Activated T-helper 17 cell treated with anti-CD3 and anti-CD28 coated beads, Interleukin-2, amount 50 U/mL, for 72 hours (primary cell): ENCODE measurements at places on chromosomes 7 and 10.

- no peak overlapping the region for H3K4me3 ChIP-seq
- no peaks in the 10 kb centered on the region for H3K27me3 ChIP-seq
- H3K27ac ChIP-seq = no peak overlapping the region
- no peak for ATAC-seq
- H3K36me3 ChIP-seq = no peaks in the 10 kb centered on the region
Observed at GRCh38 chr7:84528756-84529479, 334.3 kb upstream of the SEMA3A start.

- no peak overlapping the region for H3K27ac ChIP-seq
- ATAC-seq = no peak
- no peaks in the 10 kb centered on the region for H3K36me3 ChIP-seq
Observed at GRCh38 chr7:68813551-68814080, 784.7 kb upstream of the AUTS2 start.

GRCh38 chr7:74015670-74016069 is 12.3 kb upstream of the ELN start:
- H3K4me3 ChIP-seq = no peak overlapping the region
- no peaks in the 10 kb centered on the region for H3K4me1 ChIP-seq
- H3K27ac ChIP-seq = no peak overlapping the region
- no peaks in the 10 kb centered on the region for H3K36me3 ChIP-seq
- ATAC-seq = no peak

- H3K36me3 ChIP-seq = no peaks in the 10 kb centered on the region
- H3K27ac ChIP-seq = no peak overlapping the region
Observed at GRCh38 chr10:35359056-35359455, 22.7 kb downstream of the CCNY start.

DNA sequence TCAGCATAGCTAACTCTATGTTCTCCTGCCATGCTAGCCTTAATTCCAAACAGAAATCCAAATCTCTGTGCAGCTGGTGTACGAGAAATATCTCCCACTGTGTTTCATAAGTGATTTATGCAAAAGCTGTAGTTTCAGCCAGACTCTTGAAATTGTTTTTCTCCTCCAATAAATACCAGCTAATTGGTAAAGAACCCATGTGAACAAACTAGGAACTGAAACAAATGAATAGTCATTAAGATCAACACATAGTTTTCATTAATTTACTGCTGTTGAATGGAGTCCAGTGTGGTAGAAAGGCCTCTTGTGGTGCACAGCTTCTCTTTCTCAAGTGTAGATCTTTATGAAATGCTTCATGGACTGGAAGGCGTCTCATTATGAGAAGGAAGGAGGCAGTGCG is 18.4 kb downstream of the PPP1R17 start:
- no peaks in the 10 kb centered on the region for H3K36me3 ChIP-seq
- no peak for ATAC-seq
- H3K27me3 ChIP-seq = no peaks in the 10 kb centered on the region
- H3K27ac ChIP-seq = no peak overlapping the region

- peaks cover 6% of the 10 kb centered on the region for H3K27me3 ChIP-seq
- H3K4me1 ChIP-seq = no peaks in the 10 kb centered on the region
- H3K4me3 ChIP-seq = no peak overlapping the region
Observed at GRCh38 chr7:4080954-4081353, 601.1 kb upstream of the FOXK1 start.

DNA sequence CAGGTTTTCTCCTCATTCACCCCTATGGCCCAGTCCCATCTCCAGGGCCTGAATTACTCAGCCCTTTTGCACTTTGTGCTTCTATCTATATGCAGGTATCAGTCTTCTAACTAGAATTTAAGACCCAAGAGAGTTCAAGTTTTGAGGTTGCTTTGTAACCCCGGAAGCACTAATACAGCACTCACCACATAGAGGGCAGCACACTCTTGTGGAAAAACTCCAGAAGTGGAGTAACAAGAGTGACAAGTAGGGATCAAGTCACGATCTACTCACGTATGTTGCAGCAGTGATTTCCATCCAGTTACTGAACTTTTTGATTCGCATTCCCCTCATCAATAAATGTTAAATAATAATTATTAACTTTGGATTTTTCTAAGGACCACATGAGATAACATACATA is 151.0 kb downstream of the CHCHD3 start:
- H3K36me3 ChIP-seq = peaks cover 26% of the 10 kb centered on the region
- no peak for ATAC-seq
- H3K27ac ChIP-seq = no peak overlapping the region

DNA sequence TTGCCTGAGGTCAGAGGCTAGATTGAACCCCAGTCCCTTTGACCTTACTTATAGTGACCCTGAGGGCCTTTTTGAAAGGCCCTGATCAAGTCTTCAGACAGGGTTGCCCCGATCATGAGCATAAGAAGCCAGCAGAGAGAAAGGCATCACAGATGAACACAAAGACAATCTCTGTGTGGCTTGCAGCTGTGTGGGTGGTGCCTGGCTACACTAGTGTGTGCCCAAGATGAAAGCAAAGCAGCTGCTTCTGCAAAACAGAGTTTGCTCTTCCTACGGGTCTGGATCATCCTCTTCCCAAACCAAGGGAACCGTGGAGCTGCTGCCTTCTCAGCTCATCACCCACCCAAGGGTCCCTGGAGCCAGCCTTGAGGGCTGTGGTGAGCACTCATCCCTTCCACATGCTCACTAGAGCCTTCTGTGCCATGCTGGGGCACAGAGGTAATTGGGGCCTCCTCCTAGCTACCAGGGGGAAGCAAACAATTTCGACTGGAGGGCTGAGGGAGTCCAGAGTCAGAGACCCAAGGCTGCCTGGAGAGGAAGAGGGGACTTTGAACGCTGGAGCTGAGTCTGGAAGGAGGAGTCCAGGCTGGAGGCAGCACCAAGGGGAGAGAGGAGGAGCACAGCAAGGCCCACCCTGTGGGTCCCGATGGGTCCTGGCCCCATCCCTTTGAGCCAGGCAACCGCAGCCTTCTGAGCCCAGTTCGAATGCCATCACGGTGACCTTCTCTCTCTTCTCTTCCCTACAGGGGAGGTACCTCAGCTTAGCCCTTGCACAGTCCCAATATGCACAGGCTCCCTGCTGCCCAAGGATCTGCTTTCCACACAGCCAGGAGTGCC is 42.3 kb downstream of the ANTXRL start:
- H3K36me3 ChIP-seq = no peaks in the 10 kb centered on the region
- H3K27ac ChIP-seq = no peak overlapping the region
- H3K4me3 ChIP-seq = no peak overlapping the region
- no peak for ATAC-seq
- H3K4me1 ChIP-seq = no peaks in the 10 kb centered on the region

- no peak overlapping the region for H3K4me3 ChIP-seq
- no peaks in the 10 kb centered on the region for H3K27me3 ChIP-seq
- H3K4me1 ChIP-seq = no peaks in the 10 kb centered on the region
- no peak overlapping the region for H3K27ac ChIP-seq
- H3K36me3 ChIP-seq = peaks cover 56% of the 10 kb centered on the region
- ATAC-seq = no peak
Observed at GRCh38 chr7:98240961-98241673, 10.9 kb downstream of the TECPR1 start.

DNA sequence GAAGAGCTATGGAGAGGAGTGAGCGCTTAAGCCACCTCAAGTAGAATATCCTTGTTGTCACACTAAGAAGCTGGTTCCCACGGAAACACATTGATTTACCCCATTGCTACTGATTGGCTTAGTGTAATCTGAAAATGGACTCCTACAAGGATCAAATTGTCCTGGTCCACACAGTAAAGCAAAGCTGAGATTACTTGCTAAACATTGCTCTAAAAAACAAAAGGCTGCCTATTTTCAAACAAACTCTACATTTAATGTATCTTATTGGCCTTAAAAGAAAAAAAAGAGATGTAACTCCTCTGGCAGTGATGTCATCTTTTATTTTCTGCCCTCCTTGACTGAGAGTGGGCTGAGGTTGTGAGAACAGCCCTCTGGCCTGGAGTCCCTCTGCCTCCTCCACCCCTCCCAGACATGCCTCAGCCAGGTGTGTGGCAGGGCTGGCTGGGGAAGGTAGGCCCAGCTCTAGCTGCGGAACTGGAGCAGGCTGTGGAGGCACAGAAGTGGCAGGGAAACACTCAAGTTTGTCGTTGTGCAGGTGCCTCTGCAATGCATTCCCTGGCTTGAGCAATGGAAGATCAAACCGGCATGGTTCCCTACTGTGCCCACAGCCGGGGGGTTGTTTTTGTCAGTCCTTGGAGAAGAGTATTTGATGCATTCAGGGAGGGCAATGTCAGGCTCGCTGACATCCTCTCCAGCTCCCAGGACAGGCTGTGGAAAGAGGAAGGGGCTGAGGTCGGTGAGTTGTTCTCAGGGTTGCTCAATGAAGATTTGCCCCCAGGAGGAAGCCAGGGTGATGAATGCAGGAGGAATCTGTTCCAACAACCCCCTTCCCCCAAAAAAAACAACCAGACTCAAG is 9.1 kb downstream of the KLF6 start:
- no peaks in the 10 kb centered on the region for H3K27me3 ChIP-seq
- H3K27ac ChIP-seq = peak overlapping the region; percentile 100
- peak; percentile 20 for ATAC-seq
